ENCODE measurements at places on chromosomes 7 and 10.
A peak's percentile ranks its signal among the peaks of the same experiment; 100 is the strongest.

DNA sequence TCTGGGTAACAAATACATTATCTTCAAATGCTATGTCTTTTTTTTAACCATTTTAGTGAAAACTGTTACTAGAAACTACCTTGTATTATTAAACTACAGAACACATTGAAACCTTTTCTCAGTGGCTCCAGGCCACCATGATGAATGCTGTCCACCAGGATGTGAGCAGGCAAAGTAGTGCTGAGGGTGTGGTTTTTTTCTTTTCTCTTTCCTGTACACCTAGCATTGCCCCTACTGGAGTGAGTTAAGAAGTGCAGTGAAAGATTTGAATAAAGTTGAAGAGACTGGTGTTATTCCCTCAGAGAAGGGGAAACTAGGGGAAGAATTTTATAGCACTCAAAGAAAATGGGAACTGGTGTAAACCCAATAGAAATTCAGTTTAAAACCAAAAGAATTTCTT is 120.0 kb upstream of the SAMD8 start:
- DNase-seq, result no peak

DNA sequence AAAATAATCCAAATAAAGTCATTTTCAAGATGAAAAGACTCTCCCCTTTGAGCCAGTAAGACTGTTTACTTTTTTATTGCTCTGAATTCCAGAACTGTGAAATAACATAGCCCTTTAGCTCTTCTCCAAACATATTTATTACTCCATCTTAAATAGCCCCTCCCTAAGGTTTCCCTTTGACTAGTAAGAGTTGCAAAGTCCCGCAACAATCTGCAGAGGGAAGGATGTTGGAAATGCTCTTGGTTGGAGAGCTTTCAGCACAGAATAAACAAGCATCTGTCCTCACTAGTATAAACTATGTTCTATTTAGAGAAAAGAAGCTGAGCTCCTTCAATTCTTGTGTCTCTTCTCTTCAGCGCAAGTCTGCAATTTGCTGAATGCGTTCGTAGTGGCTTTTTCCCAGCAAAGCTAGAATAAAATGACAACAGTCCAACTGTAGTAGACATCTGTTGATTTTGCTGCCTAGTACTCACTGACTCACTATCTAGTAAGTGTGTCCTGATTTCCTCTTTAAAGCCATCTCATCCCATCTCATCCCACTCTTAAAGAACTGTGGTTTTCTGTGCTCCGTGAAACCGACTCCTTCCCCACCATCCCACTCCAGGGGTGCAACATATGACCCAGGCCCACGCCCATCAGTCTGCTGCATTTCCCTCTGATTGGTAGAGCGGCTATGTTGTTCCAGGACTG is 104.0 kb downstream of the FAM107B start:
- DNase-seq, result peak; percentile 62

GRCh38 chr10:53315709-53316108 is 543.1 kb upstream of the MBL2 start:
- peak; percentile 3 for DNase-seq

- DNase-seq, result no peak
These were observed 40.0 kb upstream of the LRRN3 start for GRCh38 chr7:111050875-111051416.

DNA sequence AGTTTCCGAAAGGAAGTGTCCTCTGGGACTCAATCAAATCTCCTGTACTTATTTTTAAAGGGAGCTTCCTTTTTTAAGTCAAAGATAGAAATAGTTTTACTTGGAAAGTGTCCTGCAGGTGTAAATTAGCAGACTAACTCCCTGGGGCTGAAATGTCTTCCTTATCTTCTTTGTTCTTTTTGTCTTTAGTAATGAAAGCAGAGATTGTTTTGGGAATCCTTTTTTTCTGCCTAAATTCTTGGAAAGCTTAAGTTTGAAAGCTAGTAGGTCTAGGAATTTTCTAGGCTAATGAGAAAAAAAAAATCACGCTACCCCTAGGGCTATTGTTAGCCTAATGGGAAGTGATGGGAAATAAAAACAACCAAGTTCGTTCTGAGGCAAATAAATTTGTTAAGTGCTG is 139.1 kb upstream of the CSTF2T start:
- DNase-seq, result no peak

DNA sequence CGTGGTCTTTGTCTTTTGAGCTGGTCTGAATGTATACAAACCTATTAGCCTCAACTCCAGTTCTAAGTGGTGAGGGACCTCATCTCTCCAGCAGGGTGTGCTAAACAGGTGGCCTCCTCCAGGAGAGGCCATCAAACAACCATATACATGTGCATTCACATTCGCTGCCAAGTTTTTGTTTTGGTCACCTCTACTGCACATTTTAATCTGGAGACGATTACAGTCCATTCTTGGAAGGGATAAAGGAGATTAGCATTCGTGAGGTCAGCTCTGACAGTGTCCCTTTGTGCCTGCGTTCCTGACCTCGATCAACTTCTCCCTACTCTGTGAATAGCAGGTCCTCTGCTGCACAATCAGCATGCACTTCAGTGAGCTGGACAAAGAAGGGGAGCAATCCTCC is 60.8 kb downstream of the RHOBTB1 start:
- peak; percentile 23 for DNase-seq

DNA sequence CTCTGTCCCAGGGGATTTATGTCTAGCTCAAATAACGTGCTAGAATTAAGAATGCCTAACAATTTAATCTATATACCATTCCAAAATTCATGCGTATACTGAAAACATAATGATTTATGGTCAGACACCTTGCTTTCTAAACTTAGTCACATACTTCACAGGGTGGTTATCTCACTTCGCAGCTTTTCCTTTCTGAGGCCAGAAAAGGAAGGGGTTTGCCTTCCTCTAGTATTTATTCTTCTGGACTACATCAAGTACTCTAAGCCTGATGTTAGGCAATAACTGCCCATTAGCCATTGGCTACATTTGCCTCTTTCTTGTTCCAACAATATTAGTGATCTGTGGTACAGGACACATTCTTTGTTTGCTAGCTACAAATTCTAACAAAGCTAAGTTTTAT is 72.6 kb upstream of the FHIP2A start:
- DNase-seq, result no peak

DNA sequence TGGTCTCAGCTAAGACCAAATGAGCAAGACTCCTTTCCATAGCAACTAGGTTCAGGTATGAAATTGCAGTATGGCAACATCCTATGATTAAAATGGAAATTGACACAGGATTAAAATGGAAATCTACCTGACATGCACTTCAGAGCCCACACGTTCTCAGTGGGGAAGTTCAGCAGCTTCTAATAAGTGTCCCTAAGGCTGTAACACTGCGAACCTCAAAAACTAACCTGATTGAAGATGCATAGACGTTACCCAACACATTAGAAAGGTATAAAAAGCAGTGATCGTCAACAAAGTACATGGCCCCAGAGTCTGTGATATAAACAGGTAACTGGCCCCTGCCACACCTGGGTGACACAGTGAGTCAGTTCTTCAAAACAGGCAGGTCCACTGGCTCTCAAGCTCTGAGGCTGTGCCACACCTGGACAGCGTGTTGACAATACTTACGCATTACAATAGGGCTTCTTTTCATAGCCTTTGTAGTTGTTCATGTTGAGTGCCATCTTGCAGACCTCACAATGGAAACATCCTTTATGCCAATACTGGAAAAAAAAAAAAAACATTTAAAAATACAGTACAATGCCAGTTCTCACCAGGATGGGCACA is 274.9 kb upstream of the NEBL start:
- DNase-seq, result no peak

DNA sequence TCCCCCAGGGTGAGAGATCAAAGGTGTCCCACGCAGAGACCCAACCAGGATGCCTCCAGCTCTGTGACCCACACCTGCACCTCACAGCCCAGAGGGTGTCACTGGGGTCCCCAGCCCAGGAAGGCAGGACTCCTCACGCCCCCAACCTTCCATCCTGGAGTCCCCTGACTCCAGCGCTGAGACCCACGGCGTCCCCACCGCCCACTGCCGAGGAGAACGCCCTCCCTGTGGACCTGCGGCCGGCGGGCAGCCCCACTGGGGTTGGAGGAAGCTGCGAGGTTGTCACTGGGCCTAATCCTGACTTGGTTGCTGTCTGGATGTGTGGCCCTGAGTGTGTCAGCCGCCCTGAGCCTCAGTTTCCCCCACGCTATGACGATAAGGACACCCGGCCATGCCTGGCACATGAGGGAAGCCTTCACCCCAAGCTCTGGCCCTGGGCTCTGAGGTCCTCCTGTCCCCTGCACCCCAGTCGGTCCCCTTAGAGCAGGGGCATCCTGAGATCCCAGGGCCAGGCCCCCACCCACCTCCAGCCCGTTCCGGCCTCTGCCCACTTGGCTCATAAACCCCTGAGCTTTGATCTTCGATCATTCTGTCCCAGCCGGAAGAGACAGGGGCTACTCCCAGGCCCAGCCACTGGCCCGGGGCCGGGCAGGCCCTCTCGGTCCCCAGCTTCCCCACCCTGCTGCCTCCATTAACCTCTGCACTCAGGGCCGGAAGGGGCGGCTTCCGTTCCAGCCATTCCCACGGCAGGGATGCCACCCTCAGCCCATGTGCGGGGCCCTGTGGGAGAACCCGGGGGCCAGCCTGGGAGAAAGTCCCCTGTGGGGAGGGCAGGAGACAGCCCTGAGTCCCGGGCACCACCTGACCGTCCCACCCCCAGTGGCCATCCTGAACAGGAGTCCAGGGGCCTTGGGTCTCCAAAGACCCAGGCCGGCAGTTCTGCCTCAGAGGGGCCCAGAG is 113.2 kb downstream of the MICALL2 start:
- no peak for DNase-seq

DNA sequence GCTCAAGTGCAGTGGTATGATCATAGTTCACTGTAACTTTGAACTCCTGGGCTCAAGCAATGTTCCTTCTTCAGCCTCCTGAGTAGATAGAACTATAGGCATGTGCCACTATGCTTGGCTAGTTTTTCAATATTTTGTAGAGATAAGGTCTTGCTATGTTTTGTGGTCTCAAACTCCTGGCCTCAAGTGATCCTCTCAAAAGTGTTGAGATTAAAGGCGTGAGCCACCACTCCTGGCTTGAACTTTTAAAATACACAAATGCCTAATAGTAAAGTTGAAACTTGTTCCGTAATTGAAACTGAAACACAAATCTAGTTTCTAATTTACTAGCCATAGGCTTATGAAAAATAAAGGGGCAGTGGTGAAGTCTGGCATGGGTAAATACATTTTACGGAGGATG is 65.7 kb downstream of the AP3M1 start:
- DNase-seq, result no peak

DNA sequence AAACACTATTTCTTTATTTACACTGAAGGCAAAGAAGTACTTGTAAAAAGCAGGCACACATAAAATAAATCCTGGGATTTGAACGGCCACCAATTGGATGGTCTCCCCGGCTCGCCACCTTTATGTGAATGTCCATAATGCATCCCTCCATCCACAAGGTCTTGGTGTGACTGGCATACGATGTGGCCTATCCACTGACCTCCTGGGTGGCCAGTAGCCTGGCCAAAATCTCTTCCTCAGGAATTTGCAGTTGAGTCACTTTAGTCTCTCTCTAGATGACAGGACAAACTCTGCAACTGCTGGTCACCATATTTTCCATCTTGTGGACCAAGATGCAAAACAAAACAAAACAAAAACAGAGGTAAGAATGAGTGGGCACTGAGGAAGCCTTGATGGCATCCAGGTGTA is 39.1 kb downstream of the CDK1 start:
- DNase-seq, result no peak

DNA sequence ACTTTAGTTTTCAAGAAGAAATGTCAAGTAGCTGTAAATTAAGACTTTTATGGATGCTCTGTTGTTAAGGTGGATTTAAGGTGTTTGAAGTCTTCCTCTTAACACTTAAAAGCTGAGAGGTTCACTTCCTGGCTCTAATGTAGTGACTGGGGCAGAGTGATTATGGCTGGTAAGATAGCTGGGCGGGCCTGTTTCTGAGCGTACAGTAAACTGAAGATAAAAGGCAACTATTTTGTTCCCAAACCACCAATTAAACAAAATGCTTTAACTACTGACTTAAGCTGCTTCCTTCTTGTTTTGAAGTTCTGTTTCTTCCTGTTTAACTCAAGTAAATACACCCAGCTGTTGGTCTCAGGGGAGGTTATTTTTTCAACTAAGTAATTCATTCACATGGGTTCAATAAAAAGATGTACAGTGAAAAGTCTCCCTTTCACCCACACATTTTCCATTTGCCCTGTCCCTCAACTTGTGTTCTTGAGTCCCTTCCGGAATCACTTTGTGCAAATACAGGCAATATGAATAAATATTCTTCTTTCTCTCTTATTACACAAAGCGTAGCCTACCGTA is 19.3 kb downstream of the VWA2 start:
- DNase-seq, result no peak

DNA sequence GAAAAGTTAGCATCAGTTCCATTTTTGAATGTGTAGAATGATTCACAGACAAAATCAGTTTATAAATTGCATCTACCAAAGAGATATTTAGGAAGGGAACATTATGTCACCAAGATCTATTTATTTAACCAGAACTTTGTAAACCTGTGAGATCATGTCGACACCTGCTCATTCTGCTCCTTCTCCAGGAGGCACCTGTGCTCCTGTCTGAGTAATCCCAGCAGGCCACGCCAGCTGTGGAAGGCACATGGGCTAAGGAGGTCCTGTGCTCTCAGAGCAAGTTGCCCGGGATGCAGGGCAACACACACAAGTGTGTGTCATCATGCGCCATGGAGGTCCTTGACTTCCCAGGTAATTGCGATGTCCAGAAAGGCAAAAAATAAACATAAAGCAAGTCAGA is 45.5 kb upstream of the ADARB2 start:
- no peak for DNase-seq

DNA sequence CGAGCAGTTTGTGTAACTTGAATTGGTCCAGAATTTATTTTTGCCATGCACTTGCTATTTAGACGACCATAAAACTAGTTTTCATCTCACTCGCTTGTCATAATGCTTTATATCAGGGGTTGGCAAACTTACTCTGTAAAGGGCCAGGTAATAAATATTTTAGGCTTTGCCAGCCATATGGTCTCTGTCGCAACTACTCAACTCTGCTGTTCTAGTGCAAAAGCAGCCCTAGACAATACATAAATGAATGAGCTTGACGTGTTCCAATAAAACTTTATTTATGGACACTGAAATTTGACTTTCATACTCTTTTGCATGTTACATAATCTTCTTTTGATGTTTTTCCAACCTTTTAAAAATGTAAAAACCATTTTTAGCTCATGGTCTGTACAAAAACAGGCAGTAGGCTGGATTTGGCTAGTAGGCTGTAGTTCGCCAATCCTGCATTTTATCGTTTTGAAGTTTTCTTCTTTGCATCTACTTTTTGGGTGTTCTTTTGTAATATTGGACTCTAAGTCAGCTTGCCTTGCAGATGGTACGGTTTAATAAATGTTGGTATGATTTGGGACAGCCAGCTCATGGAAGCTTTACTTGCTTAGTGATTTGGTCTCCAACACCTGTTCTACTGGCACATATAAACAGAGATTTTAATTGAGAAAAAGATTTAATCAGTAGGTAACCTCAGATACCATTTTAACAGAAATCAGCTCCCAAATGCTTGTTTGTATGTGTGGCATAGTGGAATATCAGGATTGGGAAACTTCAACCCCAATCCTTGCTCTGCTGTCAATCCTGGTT is 25.6 kb downstream of the SND1 start:
- no peak for DNase-seq
